CD4-positive, alpha-beta T cell treated with Interleukin-6 at 100 ng/mL for 8 hours (primary cell): ENCODE measurements at places on chromosomes 2 and 18.
A peak's percentile ranks its signal among the peaks of the same experiment; 100 is the strongest.

- no peak for DNase-seq
Measured at GRCh38 chr2:223901854-223902253, 43.3 kb downstream of the WDFY1 start.

DNA sequence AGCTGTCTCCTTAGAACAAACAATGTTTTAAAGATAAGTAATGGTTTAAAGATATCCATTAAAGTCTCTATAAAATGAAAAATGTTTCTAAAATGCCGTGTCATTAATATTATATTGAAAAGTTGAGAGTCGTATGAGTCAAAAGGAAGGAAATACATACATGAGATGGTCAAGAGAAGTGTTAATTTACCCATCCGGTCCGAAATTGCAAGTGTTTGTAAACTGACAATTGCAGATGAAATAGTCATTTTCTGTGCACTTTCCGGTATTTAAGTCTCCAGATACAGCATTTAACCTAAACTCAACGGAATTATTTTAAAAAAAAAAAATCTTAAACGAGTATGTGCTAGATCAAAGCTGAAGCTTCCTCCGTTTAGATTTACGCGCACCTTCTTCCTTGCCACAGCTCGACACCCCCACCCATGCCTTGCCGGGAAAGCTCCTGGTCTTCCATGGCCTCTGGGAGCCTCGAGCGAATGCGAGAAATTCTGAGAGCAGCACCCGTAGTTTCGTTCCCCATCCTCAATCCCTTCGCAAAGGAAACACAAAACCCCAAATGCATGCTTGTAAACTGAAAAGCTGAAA lies 1.8 kb downstream of the DSC3 start:
- DNase-seq, result no peak

DNA sequence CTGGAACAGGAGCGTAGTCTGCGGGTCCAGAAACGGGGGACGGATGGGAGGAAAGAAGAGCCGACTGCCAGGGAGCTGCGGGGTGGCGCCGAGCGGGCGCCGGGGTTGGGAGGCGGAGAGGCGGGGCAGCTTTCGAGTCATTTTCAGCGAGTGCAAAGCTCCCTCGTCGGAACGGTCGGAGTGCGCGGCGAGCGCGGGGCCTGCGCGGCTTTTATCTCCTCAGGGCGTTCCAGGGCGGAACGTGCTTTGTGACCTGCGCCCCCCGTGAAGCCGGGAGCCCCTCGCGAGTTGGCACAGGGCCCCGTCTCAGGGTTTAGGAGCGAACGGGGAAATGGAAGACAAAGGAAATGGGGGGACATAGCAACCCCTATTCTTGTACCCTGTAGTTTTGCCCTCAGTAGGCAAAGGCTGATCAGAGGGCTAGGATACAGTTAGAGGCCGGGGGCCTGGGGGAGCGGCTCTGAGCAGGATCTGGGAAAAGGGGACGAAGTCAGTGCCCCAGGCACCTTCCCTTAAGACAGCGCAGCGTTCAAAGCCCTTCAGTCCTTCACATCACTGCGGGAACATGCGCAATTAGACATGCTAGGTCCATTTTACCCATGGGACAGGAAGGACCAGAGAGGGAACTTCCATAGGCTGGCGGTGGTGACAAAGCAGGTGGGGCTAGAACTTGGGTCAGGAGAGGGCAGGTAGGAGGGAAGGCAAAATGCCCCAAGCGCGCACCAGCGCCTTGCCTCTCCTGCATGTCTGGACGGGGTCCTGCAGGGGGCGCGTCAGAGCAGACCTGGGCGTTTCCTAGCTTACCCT lies 60.1 kb upstream of the IL1RL1 start:
- peak; percentile 63 for DNase-seq

- DNase-seq, result no peak
Measured at GRCh38 chr2:36492216-36492945, 105.6 kb downstream of the FEZ2 start.

GRCh38 chr2:20356042-20356441 lies 5.4 kb upstream of the PUM2 start:
- no peak for DNase-seq

DNA sequence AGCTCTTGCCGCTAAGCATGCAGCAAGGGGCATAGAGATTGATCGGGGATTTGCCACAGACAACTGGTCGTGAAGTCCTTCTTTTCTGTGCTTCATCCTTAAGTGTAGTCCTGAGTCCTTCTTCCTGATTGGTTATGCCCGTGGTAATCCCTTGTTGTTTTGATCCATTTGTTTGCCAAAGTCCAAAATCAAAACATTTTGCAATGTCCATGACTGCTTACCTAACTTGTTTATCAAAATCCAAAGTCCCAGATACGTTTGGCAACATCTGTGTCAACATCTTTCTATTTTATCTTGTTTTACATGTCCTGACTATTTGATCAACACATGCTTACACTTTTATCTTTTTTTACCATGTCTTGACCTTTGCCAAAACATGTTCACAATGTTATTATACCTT lies 229.0 kb upstream of the ZNF804A start:
- no peak for DNase-seq

DNA sequence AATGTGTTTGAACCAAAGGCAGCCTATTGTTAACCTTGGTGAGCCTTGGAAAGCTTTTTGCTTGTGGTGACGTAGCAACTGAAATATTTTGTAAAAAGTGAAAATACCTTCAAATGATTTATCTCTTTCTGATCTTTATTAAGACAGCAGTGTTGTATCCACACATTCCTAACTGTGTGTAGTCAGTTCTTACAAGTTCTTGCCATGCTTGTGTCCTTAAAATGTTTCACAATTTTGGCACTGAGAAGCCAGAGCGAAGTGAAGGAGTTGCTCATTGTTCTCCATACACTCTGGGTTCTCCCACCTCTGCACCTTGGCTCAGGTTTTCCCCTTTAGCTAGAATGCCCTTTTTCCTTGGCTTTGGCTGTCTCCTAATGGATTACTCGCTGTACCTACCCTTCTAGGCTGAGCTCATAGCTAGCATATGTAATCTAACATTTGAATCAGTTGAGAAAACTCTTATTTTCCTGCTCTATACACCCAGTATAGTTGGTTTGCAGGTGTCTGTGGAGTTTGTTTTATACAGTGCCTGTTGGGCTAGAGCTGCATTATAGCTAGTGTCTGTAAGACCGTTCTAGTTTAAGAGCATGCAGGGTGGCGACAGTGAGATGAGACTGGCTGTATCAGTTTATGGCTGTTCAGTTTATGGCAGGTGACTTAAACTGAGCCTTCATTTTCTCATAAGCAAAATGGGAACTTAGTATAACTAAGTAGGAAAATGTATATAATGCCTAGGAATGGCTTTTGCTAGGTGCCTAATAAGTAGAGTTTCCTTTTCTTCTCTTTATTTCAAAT lies 45.5 kb downstream of the FMNL2 start:
- no peak for DNase-seq

DNA sequence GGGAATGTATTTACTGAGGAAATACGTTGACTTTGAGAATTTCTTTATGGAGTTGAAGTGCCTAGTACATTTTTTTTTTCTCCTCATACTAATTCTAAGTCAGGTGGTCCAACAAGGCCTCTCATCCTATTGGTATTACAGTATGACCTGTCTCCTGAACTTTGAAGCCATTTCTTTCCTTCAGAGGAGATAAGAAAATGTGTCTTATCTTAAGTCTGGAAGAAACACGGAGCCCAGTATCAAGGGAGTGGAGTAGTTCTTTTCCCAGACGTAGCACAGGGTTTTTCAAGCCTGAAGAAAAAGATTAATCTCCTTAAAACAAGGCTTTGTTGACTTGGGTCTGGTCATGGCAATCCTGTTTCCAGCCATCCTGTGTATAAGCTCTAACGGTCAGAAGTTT lies 11.6 kb upstream of the CPS1 start:
- DNase-seq, result no peak

DNA sequence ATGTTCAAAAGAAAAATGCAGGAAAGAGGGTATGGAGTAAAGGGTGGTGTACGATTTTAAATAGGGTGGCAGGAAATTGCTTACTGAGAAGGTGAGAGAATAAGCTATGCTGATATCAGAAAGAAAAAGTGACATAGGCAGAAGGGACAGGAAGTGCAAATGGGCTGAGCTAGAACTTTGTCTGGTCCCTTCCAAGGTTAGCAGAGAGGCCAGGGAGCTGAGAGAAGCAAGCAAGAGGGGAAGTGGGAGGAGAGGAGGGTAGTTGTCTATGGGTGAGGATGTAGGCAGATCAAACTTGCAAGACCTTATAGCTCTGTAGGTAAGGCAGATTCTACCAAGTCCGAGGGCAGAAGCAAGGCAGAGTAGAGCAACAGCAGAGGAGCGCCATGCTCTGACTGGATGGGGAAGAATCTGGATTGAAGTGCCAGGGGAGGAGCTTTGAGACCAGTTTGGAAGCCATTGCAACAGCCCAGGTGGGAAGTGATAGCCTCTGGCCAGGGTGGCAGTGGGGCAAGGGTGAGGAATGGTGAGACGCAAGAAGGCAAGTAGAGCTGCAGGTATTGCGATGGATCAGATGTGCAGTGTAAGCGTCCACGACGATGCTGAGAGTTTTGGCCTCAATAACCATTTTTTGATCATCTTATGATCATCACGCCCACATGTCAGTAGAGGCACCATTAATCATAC lies 134.4 kb upstream of the APCDD1 start:
- no peak for DNase-seq

DNA sequence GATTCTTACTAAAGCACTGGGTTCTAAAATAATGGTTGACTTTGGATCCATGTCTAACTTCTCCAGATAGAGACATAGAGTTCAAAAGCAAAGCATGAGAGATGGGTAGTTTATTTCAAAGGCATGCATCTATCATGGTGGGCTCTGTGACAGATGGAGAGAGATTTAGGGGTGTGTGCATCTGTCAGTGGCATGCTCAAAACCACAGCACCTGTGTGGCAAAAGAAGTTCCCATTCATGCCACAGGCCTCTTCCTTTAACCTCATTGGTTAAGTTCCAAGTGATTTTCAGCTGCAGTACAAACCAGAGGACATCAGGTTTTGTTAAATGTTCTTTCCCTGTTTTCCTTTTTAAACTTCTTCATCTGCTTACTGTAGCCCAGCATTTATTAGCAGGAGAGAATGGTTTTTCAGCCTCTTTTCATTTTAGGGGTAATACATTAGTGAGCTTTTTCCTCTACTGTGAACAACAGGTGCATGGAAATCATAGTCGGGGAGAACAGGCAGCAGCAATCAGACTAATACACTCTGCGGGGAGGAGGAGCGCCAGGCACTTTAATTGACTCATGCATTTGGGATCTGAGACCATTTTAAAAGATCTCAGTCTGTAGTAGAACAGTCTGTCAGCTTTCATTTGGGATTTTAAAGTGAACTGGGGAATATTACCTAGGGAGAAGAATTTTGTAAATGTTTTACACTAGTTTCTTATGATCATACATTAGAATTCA lies 52.4 kb upstream of the UPP2 start:
- no peak for DNase-seq

- DNase-seq, result no peak
Measured at GRCh38 chr18:24388957-24389356, 8.7 kb downstream of the OSBPL1A start.

DNA sequence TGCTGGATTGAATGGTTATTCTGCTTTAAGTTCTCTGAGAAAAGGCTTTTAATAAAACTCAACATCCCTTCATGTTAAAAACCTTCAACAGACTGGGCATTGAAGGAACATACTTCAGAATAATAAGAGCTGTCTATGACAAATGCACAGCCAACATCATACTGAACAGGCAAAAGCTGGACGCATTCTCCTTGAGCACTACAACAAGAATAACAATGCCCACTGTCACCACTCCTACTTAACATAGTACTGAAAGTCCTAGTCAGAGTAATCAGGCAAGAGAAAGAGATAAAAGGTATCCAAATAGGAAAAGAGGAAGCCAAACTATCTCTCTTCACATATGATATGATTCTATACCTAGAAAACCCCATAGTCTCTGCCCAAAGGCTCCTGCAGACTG lies 641.4 kb downstream of the IRS1 start:
- DNase-seq, result no peak

DNA sequence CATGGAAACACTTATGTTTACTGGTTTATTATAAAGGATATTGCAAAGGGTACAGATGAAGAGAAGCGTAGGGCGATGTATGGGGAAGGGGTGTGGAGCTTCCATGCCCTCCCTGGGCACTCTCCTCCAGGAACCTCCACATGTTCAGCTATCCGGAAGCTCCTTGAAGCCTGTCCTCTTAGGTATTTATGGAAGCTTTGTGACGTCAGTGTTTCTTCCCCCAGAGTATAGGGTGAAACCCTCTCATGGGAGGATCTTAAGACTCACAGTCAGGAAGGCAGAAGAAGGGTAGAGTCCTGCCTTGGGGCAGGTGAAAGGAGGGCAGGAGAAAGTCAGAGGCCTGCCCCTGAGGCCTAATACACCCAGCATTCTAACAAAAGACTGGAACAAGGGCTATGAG lies 61.3 kb upstream of the CREB1 start:
- no peak for DNase-seq

GRCh38 chr2:99285526-99285925 lies 15.5 kb downstream of the LYG1 start:
- DNase-seq, result no peak

DNA sequence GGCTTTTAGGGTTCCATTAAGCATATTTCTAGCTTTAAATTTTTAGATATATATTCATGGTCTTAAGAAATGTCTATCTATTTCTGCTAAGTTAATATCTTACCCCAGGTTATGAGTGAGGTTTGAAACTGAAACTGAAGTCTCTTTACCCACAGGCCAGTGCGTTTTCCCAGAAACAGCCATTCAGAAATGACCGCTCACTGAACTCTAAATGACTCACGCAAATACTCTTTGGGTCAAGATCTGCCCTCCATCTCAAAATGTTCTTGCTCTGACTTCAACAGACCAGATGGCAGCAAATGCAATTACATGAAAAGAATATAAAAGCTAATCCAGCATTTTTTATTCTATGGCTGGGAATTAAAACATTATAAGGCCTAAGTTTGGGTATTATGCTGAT lies 315.2 kb downstream of the TDRD15 start:
- no peak for DNase-seq

GRCh38 chr2:118250001-118250400 lies 161.7 kb downstream of the INSIG2 start:
- DNase-seq, result no peak

DNA sequence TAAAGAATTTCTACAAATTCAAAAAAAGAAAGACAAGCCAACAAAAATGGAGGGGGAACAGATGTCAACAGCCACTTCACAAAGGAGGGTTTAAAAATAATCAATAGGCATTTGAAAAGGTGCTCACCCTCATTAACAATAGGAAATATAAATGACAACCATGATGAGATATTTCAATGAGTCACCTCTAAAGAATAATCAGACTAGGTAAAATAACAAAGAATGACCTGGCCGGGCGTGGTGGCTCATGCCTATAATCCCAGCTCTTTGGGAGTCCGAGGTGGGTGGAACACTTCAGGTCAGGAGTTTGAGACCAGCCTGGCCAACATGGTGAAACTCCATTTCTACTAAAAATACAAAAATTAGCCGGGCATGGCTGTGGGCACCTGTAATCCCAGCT lies 133.6 kb downstream of the KCNE4 start:
- DNase-seq, result no peak
